Pulmonary artery endothelial cell (primary cell): ENCODE measurements at places on chromosomes 5 and 9. TPM values are rescaled to one million over a fixed set of nuclear protein-coding genes. Genes with fewer than 3 reads are reported as not detected.
A peak's percentile ranks its signal among the peaks of the same experiment; 100 is the strongest.

TSLP gene
- total RNA-seq = 0.53 TPM in 1 of 2 replicates, not detected in the other

SLC4A9 gene
- total RNA-seq = not detected in 2 replicates

MLANA gene
- total RNA-seq = not detected in 2 replicates

SPINK7 gene
- not detected in 2 replicates for total RNA-seq

- DNase-seq = no peak
These were observed 325.5 kb downstream of the CWC27 start for GRCh38 chr5:65094279-65094678.

- DNase-seq = no peak
These were observed 158.0 kb downstream of the DEPDC1B start for GRCh38 chr5:60541980-60542379.

- no peak for DNase-seq
These were observed 5.6 kb upstream of the SPDL1 start for GRCh38 chr5:169577951-169578350.

DNA sequence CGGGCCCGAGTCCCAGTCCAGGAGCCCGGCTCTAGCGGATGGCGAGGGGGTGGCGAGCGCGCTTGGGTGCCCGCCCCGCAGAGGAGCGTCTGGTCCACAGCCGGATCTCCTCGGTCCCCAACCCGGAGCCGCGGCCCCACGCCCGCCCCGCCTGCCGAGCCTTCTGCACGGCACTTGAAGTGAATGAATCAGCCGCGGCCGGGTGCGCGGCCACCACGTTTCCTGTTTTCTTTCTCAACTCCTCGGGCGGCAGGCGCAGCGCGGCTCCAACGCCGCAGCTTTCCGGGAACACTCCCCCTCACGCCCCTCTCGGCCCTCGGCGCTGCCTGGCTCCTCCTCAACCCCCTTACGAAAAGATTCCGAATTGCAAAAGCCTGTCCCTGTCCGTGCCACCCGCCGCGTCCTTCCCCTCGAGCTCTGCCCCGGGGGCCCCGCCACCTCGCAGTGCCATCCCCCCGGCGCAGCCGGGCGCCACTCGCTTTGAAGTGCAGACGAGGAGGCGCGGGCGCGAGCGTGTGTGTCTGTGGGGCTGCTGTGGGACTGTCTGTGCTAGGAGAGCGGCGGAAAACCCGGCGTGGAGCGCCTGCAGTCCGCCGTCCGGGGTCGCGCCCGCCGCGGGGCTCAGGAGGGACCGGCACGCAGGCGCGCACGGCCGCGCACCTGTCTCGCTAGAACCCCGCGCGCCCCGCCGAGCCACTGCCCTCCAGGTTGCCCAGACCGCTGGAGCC lies 456.6 kb downstream of the RAB3C start:
- peak; percentile 13 for DNase-seq

DNA sequence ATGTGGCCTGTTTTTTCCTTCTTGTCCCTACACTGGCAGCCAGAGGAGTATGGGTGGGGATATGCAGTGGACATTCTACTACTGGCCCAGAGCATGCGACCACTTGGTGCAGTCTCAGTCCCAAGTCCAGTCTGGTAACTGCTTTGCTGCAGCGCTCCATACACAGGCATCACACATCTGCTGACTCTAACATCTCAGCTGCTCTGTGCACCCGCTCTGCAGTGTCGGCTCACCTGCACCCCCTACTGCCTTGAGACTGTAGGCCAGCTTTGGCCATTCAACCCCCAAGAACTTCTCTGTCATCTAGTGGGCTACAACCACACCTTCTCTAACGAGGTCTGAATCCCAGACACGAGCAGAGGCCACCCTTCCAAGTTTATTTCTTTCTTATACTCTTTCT lies 46.4 kb upstream of the SLCO6A1 start:
- DNase-seq = no peak
